Stromal cell of bone marrow (primary cell): ENCODE measurements at places on chromosomes 4 and X.

GRCh38 chrX:129540722-129541184, 694 bp downstream of the OCRL start:
- no peak for DNase-seq

GRCh38 chr4:138734746-138735145, 280.8 kb upstream of the NOCT start:
- DNase-seq, result peak; percentile 49

DNA sequence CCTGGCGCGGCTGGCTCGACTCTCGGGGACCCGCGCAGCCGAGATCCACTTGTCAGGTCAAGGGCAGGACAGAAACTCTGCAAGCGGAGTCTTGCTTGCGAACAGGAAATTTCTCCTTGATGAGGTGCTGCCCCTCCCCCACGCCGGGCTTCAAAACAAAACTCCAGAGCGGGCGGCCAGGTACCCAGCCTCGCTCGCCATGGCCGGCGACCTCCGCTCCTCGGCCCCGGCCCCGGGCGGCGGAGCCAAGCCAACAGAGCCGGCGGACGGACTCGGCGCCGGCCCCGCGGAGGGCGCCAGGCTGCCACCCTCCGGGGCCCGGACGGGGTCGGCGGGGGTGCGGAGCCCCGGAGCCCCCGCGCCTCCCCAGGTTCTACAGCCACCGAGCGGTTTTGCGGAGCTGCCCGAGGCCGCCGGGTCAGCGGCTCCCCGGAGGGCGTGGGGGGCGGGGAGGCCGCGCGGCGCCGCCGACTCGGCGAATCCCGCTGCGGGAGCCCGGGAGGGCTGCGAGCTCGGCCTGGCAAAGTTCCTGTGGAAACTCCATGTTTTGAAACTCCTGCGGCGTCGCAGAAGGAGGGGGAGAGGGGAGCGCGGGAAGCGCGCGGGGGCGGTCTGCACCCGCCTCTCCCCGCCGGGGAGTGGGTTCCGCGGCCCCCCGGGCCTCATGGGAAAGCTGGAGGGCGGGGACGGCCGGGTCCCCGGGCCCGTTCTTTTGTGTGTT, 11.7 kb upstream of the BCOR start:
- DNase-seq, result no peak

GRCh38 chr4:2787230-2788100, 5.4 kb upstream of the SH3BP2 start:
- DNase-seq, result no peak

GRCh38 chrX:21933077-21933476, 7.4 kb upstream of the SMS start:
- no peak for DNase-seq

GRCh38 chrX:40106676-40107290, 9.0 kb upstream of the BCOR start:
- DNase-seq, result no peak

- DNase-seq, result no peak
Measured at GRCh38 chr4:69748173-69748572, 12.2 kb downstream of the SULT1B1 start.

DNA sequence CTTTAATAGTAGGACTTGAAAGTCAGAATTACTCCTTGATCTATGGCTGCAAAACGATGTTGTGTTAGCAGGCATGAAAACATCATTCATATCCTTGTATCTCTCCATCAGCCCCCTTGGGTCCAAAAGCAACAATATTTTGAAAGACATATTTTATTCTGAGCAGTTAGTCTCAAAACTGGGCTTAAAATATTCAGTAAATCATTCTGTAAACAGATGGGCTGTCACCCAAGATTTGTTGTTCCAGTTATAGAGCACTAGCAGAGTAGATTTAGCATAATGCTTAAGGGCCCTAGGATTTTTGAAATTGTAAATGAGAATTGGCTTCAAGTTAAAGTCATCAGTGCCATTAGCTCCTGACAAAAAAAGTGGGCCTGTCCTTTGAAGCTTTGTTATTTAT, 1565.6 kb downstream of the STIM2 start:
- DNase-seq, result no peak

DNA sequence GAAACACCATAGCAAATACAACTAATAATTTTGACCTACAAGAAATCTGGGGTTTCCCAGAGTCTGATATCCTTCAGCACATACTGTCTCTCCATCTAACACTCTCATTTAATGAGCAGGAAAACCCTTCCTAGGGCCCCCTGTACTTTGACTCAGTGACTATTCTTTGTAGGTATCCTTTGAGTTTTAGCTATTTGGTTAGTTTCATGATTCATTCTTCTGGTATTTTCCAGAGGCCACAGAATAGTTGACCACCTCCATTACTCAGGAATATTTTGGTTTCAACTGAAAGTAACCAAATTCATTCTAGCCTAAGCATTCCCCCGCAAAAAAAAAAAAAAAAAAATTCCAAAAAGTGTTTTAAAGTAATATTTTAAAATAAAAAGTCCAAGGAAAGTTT, 140.0 kb downstream of the IDS start:
- DNase-seq, result no peak

- DNase-seq, result no peak
Measured at GRCh38 chrX:32269866-32270265, 941.5 kb downstream of the DMD start.

DNA sequence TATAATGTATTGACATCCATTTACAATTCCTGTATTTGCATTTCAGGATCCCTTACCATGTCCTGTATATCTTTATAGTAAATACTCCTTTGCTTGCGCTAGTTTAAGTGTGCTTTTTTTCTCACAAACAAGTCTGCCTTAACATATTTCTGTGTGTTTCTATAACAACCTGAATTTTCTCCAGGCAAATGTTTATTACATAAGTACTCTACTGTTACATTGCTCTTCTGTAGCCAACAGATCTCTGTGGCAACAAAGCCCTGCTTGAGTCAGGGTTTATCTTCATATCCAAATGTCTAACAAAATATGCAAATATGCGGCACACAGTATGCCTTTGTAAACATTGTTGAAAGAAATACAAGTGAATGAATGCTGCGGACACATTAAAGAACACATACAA, 625.5 kb downstream of the TLL1 start:
- peak; percentile 14 for DNase-seq

DNA sequence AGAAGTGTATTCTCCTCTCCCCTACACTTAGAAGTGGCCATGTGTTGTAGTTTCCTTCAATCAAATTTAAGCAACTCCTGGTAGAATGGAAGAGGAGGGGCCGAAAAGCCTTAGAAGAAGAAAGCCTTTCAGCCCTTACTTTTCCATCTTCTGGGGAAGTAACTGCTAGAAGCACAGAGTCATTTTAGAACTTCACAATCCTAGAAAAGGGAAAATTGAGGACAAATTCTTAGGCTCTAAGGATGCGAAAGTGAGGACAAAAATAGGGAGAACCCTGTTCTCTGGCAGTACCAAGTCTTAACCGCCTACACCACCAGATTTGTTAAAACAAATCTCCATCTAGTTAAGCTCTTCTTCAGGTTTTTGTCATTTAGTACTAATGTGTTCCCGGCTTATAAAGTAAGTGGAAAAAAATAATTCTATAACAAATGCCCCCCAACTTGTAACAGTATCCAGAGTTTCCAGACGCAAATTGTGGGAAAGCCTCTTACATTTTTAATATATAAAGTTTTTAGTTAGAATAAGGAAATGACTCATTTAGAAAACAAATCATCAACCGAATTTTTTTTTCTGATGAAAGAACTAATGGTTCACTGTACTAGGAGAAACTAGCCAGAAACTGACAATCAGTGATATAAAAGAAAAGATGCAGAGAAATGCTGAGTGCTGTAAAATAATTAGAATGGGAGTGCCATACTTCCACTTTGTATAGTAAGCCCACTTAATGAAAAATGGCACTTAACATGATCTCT, 76.0 kb downstream of the ARAP2 start:
- DNase-seq, result no peak

DNA sequence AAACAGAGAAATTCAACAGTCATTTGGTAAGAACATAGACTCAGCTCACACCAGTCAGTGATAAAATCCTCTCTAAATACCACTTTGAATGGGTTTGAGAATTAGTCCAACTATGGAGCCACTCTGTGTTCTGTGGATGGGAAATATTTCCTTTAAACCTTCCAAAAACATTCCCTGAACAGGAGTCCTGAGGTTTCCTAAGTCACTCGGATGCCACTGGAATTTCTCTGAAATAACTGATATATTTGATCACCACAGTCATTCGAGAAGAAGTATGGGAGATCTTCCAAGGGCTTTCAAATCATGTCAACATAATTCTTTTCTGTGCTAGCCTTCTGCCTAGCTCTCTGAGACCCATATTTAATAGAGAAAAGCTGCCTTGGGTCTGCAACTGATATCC, 958.6 kb downstream of the STIM2 start:
- peak; percentile 11 for DNase-seq

GRCh38 chrX:10387011-10387410, 230.2 kb downstream of the CLCN4 start:
- DNase-seq, result no peak

DNA sequence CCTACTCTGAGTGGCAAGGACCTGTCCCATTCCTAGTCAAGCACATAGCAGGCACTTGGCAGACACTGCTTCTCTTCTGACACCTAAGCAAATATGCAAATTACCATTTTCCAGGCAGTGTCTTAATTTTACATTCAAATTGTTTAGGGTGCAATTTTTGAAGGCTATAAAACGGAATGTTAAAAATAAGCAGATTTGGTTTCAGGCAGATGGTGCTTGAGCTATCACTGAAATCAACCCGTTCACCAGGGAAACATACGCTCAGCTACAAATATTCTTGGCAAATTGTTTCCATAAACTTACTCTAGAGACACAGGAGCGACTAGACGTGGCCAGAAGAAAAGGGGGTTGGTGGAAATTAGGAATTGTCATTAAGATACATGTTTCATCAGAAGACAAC, 45.7 kb downstream of the BEND2 start:
- no peak for DNase-seq

- DNase-seq, result no peak
Measured at GRCh38 chr4:36043901-36044300, 200.4 kb downstream of the ARAP2 start.

DNA sequence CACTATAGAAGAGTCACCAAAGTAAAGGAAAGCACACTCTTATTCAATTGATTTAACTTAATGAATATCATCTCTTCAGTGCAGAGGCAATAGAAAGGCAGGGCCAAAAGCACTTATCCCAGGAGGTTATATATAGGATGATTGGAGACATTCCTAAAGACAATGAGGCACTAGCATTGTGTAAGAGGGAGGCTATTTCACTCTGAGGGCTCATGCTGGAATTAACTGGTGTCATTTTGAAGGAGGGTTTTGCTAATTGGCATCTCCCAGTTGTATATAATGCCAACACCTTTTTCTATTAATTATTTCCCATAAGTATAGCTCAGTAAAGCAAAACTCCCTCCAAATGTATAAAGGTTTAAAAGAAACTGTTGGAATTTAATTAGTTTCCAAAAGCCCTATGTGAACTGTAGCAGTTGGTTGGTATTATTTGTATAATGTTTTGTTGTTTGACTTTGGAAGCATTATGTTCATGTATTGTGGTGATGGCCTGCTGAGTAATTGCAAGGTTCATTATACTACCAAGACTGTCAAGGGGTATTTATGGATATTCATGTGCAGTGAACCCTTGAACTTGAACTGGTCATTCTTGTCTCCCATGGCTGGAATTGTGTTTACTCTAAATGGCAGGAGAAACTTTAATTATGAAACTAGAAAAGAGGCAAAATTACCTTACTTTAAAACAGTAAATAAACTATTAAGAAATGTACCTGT, 270.3 kb downstream of the BMPR1B start:
- no peak for DNase-seq

DNA sequence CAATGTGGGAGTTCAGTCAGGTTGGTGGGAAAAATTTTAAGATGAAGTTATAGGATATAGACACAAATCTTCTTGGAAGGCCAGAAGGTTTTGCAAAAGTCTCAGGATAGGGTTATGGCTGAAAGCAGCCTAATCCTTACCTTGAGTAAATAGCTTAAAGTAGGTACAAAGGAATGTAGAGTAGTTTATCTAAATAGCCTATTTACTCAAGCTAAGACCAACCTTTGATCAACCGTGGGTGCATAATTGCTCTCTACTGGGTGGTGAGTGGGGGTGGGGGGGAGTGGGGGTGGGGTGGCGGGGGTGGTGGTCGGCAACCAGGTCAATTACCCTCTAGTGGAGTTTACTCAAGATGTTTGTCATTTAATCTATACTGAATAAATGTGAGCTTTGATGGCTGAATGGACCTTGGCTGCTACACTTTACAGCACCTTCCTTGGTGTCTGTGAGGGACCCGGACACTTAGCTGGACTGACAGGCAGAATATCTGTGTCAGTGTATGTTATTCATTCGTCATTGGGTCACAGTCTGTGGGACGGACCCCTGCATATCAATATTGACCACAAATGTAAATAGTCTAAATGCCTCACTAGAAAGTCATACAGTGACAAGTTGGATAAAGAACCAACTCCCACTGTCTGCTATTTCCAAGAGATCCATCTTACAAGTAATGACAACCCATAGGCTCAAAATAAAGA, 545.7 kb upstream of the PABPC4L start:
- no peak for DNase-seq

DNA sequence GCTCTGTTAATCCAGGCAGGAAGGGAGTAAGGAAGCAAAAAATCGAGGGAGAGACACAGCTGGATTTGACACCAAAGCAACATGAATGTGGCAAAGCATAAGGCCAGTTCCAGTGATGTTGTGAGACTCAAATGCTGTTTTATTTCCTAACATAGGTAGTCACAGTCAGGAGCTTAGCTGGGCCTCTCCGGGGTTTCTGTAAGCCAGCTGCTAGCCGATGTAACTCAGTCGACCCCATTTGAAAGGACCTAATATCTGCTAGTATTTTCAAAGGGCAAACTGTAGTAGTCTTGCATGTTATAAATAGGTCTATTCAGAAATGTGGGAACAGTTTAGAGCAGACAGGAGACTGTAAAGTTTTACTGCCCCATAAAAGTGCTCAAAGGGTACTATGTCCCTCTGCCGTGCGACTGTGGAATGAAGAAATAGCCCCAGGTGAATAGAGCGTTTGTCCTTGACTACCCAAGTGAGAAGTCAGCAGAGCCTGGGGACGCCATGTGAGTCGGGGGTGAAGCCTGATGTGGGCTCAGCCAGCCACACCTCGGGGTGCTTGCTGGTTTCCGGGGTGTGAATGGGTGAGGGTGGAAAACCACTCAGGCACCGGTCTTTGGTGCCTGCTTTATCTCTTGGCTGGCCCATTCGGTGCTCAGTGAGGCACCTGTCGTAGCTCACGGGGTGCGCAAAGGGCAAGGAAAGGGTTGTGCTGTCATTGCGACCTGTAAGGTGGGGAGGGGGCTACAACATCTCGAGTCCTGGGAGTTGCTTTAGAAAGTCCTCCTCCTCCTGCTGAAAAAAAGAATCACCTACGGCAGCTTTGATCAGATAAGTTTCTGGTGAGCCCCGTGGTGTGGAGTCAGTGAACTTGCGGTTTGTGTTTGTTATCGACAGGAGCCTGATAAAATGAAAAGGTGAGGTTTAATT, 745 bp downstream of the TRIM2 start:
- no peak for DNase-seq
